Activated effector memory CD4-positive, alpha-beta T cell treated with Interleukin-2 at 50 U/mL for 16 hours (primary cell): ENCODE measurements at places on chromosomes 2 and 18.

- no peak for DNase-seq
Observed at GRCh38 chr2:58138396-58139030, 91.9 kb downstream of the VRK2 start.

DNA sequence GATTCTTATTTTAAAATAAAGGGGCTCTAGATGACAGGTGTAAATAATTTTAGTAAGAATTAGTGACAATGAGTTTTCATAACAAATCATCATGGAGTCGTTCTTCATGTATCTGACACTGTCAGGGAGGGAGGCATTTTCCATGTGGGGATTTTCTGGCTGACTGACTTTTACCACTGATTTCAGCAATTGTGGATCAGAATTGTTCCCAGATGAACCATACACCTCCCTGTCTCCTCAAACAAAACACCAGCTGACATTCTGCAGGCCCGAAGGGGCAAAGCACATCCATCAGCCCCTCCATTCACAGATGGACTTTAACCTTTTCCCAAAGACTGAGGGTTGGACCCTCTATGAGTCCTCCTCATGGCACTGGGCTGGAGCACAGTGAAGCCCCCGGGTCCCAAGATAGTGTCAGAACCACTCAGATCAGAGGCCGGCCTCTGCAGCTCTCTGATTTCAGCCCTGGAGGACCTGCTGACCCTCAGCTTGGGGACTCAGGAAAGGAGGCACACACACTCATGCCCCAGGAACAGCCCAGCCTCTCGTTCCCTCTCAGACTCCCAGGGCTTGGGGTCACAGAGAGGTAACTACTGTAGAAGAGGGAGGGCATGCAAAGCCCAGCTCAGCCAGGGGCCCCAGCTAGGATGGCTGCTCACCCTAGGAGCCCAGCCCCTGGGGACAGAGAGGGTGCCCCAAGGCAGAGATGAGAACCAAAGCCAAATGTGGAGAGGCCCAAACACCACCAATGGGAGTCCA, 43.2 kb upstream of the LOXHD1 start:
- DNase-seq: no peak

GRCh38 chr2:84723831-84724230, 157.1 kb downstream of the TRABD2A start:
- DNase-seq: no peak

DNA sequence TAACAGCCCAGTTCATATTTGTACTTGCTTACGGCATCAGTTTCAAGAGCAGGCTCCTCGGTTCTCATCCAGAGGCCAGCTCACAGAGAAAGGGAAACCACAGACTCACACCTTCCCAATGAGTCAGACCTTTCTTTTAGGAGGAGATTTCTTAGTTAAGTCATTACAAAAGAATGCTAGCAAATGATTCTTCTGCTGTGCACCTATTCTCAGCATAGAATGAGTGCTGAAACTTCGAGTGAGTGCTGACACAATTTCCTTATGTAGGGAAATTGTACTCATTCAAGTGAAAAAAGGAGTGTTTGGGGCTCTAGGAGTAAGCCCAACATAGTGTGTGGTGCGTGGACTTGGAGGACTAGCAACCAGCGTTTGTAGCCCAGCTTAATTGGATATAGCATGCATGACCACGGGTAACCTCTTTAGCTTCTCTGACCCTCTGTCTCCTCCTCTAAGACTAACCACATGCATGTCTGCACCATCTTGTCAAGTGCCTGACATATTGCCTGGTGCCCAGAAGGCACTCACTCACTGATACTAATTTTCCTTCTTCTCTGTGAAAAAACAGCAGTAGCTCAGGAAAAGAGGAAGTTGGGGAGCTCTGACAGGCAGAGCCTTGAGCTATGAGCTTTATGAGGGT, 87.0 kb downstream of the ALPK2 start:
- DNase-seq: peak; percentile 32

- no peak for DNase-seq
Observed at GRCh38 chr2:231684314-231685223, 23.8 kb upstream of the PTMA start.

DNA sequence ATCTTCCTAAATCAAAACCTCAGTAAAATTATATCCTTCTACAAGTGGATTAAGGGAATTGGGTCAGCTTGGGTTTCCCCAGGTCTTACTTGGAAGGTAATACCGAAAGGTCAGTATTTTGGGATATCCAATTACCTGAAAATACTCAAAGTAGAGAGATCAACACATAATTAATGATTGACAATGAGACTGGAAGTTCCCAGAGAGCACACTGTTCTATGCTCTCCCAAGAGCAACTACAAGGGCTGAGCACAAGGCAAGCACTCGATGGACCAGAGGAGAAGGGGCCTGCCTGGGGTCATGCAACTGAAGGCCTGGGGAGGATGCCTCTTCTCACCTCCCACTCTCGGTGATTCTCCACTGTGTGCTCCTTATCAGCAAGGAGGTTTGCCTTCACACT, 159.2 kb upstream of the ACAA2 start:
- DNase-seq: no peak

DNA sequence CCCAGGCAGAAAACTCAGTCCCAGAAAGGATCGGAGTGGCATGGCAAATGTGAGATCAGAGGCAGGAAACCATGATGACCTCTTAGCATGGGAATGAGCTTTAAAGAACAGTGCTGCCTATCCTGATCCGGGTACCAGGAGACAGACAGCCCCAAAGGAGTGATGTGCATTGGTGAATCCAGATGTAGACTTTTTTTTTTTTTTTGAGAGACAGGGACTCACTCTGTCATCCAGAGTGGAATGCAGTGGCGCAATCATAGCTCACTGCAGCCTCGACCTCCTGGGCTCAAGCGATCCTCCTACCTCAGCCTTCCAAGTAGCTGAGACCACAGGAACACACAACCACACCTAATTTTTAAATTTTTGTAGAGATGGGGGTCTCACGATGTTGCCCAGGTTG, 122.7 kb downstream of the VAPA start:
- DNase-seq: no peak

GRCh38 chr2:75222527-75222926, 23.2 kb upstream of the TACR1 start:
- no peak for DNase-seq

DNA sequence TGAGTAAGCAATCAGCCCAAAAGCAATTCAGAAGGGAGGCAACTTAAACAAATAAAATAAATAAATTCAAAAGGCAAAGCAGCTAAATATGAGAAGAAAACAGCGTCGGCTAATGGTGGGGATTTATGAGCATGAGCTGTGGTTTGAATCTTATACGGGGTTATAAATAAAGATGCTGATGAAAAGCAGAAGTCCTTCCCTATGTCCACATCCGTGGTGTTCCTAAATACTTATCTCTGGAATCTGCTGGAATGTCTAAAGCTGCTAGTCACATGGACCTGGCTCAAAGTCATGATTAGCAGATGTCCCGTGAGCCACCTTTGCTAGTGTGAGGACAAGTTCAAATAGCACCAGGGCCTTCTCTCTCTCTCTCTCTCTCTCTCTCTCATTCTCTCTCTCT, 33.8 kb downstream of the SMIM21 start:
- DNase-seq: no peak

DNA sequence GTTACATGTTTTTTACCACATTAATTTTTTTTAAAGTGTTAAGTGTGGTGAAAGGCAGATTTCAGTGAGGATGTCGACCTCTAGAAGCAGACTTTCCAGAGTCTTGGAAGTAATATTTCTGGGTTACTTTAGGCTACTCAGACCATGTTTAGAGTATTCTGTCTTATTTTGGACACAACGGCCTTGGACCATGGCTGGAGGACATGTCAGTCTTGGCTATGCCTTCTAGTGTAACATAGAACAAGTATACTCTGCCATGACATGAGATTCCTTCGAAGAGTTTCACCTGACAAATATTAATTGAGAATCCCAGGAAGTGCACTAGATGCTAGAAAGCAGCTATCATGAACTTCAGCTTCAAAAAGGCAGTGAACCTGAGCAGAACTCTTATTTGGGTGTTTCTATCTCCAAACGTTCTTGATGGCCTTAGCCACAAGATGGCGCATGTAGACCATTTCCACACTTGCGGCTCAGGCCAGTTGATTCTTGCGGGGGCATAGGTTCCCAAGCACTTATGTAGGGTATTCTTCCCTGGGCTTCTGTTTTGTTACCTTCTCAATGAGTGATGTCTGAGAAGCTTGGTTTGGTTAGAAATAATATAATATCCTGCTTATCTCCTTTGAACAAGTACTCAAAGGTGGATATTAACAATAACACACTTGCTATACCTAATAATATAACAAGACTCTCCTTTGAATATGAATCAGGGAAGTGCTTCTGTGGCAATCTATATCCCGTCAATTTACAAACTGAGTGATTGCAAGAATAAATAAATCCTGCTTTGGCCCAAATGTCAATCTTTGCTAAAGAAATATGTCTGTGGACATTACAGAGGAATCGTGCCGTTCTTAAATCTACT, 62.0 kb downstream of the CACNB4 start:
- DNase-seq: no peak

- DNase-seq: no peak
Observed at GRCh38 chr2:158242280-158242679, 140.6 kb downstream of the UPP2 start.

DNA sequence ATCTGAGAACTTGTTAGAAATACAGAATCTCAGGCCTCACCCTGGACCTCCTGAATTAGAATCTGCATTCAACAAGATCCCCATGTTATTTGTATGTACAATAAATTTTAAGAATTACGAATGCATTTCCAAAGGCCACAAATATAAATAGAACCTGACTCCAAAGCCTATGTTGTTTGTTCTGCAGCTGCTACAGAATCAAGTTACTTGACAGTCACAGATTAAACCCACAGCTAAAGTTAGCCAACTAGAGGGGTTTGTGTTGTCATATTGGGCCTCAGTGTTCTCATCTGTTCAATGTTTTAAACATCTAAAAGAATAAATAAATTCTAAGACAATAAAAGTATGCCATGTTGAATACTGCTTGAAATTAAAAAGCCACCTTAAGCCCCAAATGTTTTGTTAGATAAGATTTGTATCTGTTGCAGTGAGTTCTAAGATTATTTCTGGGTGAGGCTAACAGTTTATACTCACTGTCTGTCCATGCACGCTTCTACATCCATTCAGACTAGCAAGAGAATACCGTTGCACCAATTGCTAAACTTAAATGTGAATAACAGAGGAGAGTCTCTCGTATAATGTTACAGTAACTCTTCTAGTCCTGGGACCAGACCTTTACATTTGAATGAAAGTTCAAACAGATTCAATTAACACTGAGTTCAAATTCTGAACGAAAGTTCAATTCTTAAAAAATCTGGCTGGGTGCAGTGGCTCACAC, 200.4 kb downstream of the MEMO1 start:
- DNase-seq: no peak

- peak; percentile 70 for DNase-seq
Observed at GRCh38 chr2:112481528-112482233, at the start of gene TTL. Gene TTL (plus strand): TSS chr2:112482156. CDS start chr2:112482345, 189 bp downstream.

DNA sequence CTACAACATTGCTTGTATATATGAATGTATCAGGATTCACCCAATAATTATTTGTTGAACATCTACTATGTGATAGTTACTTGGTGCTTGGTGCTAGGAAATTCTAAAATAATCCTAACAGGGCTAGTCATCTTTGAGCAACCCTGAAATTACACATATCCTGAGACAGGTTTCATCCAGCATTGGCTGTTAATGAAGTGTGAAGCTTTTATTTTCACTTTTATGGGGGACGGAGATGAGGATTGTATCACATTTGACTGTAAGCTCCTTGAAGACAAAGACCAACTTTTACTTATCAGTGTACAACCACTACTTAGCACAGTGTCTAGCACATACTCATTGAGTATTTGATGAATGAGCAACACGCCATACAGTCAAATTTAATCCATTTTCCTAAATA, 6.8 kb upstream of the GALM start:
- no peak for DNase-seq

DNA sequence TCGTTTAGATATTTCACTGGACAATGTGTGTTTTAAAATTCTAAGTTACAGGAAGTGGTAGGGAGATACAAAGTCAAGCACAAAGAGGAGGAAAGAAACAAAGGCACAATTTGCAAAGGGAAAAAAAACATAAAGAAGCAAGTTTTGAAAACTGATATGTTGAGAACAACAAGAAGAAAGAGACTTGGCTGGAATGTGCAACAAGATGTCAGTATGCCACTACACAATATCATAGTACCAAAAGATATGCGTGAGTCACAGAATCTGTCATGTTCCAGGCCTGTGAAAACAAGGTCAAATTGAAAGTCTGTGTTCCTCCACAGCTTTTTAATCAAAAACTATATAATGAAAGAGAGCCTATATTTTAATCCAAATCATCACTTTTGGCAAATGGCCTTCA, 12.0 kb downstream of the EXOC6B start:
- no peak for DNase-seq
